ENCODE measurements at places on chromosomes 4 and X.

- no peak for DNase-seq
Measured at GRCh38 chr4:154471032-154471431, 20.6 kb downstream of the DCHS2 start.

GRCh38 chr4:5746829-5747737 lies 36.1 kb downstream of the EVC start:
- no peak for DNase-seq

DNA sequence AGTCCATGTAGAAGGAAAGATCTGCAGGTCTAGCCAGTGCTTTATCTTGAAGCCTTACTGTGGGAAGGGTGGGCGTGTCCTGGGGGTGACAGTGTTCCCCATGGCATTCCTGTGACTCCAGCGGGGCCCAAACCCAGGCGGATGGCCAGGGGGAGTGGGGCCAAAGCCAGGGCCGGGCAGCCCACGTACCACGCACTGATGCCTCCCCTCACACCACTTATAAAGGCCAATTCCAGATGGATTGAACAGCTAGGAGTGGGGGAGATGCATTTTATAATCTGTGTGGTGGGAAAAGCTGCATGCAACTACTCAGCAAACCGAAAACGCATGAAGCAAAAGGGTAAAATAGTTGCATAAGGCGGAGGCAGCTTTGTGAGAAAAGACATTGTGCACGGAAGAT lies 36.4 kb downstream of the NELFA start:
- DNase-seq, result no peak

DNA sequence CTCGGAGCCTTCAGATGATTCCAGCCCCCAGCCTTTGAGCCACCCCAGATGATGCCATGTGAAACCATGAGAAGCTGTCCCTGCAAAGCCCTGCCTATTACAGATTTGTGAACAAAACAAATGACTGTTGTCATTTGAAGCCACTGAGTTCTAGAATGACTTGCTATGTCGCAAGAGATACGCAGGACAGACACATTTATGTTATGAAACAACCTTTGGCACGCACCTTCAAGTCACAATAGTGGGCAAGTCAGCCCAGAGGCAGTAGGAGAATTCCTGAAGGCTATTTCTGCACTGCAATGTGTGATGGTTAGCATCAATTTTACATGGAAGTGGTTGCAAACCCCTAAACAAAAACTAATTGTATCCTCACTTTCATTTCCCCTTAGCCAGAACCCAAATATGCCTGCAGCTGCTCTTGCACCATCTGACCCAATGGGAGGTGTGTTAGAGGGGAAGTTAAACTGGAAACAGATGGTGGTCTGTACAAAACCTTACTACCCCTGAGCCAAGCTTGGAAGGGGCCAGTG lies 174.4 kb upstream of the ATP6AP2 start:
- DNase-seq, result no peak

DNA sequence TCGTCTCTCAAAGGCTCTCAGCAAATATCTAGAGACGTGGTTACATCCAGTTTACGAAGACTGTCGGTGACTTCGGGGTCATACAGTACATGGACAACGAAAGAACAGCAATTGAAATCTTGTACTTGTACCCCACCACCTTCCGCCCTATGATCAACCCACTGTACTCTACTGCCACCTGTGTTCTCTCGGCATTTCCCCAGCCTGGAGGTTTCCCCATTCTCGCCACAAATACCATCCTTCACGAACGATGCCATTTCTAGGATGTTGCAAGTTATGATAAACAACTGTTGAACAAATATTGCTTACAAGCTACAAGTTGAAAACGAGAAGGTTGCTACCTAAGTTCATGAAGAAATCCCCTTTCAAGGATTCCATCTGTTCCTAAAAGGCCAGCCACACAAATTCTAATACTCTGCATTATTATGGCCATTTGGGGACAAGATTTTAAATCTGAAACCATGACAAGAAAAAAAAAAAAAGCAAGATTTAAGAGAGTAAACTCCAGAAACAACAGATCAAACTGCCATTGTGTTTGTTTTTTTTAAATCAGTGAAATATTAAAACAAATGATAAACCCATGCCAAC lies 1.6 kb downstream of the APBB2 start:
- DNase-seq, result no peak

DNA sequence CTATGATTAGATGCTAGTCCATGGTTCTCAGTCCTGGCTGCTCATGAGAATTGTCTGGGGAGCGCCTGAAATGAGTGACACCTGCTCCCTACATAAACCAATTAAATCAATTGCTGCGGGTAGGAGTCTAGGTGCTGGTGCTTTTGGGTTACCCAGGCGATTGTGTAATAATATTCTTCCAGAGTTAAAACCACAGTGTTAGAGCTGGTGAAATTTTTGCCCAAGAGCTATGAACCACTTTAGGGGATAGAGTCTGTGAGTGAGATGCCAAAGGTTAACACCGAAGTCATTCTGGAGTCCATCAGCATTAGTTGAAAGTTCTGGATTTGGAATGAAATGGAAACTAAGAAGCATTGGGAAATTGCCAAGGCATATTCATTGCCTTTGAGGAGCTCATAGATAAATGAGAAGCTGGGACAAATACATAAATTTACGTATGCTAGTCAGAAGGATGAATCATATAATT lies 15.3 kb downstream of the PDK3 start:
- no peak for DNase-seq

GRCh38 chrX:105723966-105724735 lies 98.2 kb upstream of the NRK start:
- DNase-seq, result no peak

DNA sequence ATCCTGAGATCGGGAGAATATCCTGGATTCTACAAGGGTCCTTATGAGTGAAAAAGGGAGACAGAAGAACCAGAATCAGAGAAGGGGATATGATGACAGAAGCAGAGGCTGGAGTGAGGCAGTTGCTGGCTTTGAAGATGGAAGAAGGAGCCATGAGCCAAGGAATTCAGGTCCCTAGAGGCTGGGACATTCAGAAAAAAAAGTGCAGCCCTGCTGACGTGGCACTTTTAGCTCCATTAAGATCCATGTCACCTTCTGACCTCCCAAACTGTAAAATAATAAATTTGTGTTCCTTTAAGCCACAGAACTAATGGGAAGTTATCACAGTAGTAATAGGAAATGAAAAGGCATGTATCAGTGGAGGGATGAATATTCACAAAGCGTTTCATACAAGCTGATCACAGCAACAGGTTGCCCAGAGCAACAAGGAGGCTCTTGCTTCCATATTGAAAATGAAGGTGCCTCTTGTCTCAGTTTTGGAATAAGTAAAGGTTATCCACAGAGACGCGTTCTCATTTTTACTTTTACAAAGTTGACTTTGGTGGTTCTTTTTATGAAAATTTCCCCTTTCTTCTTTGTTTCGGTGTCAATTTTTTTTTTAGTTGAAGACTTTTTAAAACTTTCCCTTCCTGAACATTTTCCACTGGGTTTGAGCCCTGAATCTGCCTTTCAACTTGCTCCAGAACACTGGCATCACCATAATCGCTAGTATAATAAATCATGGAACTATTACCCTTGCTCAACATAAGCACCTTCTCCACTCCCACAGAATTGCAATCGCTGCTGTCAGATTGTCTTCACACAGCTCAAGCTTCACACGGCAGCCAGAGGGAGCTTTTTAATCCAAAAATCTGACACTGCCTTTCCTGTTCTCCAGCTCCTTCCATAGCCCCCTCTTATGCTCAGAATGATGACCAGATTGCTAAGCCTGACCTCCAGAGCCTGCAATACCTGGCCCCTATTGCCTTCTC lies 127.6 kb upstream of the RBPJ start:
- DNase-seq, result no peak

DNA sequence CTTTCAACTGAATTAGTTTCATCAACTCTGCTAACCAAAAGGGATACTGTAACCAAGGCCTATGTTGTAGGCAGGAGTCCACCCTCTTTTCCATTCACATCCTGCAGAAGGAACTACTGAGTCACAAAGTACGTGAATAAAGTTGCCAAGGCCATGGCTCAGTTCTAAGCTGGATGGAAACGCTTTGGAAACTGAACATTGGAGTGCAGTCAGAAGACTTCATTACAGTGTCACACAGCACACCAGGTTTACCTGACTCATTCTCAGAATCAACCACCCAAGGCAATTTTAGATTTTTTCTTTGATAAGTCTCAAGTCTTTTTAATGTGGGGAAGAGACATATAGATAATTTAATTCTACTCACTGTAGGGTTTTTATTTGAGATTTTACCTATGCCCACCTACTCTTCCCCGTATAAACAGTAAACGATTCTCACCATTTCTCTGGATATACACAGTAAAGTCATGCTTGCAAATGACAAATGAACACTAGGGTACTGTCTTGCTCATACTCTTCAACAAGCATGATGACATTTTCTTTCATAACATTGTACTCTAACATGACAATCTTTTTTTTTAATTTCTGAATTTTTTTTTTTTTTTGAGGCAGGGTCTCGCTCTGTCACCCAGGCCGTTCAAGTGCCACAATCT lies 58.9 kb upstream of the RBM47 start:
- no peak for DNase-seq

- DNase-seq, result no peak
Measured at GRCh38 chr4:80231180-80231579, 33.9 kb downstream of the PRDM8 start.

DNA sequence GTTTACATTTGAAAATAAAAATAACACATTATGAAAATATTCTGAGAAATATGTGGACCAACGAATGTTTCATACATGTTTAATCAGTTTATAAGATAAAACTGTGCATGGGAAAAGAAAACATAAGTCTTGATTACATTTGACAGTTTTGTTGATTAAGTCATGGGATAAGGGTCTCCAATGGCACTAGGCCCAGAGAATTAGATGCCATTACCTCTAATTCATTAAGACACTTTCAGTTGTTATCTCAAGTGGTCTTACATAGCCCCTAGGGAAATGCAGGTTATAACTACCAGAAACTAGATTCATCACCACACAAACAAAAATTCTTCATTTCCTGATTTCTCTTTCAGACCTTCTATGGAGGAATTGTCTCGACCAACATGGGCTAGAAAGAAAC lies 300.8 kb downstream of the PCDH7 start:
- no peak for DNase-seq

DNA sequence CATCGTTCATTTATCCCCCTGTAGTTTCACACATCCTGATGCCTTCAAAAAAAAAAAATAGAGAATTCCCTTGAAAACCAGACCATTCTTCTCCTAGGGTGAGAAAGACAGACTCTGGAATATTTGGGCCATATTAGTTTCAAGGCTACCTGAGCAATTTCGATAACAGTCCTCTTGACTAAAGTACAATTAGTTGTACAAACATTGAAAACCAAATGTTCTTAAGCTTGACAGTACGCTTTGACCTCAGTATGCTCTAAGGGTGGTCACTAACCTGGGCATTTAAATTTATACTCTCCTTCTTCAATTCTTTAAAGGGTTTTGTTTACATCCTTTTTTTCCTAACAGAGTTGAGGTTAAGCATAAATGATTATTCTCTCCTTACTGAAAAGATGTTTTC lies 364.6 kb upstream of the FTHL17 start:
- no peak for DNase-seq

GRCh38 chrX:135009838-135010237 lies 12.5 kb downstream of the RTL8B start:
- no peak for DNase-seq

DNA sequence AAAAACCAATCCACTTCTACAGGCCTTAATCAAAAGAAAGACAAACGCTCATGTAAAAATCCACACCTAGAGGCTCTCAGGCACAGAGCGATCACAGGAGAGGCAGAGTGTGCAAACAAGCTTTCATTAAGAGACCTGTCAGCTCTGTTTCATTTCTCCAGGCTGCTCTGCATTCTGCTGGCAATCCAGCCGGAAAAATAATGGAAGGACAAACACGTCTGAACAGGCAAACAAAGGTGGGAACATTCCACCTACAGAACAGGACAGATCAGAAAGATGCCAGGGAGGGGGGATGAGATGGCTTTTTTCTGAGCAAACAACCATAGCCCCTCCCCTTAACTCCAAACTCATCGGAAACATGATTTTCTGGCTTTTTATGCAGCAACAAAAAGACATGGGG lies 9.7 kb downstream of the SOD3 start:
- DNase-seq, result no peak

Data from stimulated activated CD4-positive, alpha-beta T cell treated with anti-CD3 and anti-CD28 coated beads, Interleukin-4, amount 100 ng/mL, for 4 hours (primary cell).